ENCODE measurements at places on chromosomes 2 and 18.

- no peak for DNase-seq
Observed at GRCh38 chr2:887639-888038, 63.0 kb upstream of the SNTG2 start.

DNA sequence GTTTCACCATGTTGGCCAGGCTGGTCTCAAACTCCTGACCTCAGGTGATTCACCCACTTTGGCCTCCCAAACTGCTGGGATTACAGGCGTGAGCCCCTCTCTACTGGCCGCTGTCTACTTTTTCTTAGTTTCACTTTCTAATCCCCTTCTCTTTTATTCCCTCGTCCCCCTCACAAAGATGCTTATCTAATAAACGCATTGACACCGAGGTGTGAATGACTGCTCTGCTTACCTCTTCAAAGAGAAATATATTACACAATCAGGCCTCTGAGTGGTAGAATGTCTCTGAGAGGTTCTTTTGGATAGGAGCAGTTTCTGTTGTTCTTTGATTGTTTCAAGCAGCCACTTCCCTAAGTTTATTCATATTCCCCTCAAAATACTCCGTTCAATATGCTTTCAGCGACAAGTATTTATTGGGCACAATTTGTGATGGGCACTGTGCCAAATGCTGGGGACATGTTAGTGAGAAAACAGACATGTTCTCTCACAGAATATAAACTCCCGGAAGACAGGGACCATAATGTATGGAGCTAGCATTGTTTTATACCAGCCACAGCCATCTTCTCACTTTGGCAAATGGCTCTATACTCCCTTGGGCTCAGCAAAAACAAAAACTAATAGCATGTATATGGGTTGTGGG lies 34.7 kb upstream of the RAPH1 start:
- no peak for DNase-seq

GRCh38 chr18:76493213-76494161 lies 1.6 kb downstream of the ZNF516 start:
- no peak for DNase-seq

GRCh38 chr2:133941666-133942065 lies 312.2 kb upstream of the MGAT5 start:
- DNase-seq = no peak

GRCh38 chr2:111661286-111661940 lies 222.6 kb downstream of the ANAPC1 start:
- no peak for DNase-seq

GRCh38 chr2:88568179-88568578 lies 59.1 kb downstream of the EIF2AK3 start:
- no peak for DNase-seq

DNA sequence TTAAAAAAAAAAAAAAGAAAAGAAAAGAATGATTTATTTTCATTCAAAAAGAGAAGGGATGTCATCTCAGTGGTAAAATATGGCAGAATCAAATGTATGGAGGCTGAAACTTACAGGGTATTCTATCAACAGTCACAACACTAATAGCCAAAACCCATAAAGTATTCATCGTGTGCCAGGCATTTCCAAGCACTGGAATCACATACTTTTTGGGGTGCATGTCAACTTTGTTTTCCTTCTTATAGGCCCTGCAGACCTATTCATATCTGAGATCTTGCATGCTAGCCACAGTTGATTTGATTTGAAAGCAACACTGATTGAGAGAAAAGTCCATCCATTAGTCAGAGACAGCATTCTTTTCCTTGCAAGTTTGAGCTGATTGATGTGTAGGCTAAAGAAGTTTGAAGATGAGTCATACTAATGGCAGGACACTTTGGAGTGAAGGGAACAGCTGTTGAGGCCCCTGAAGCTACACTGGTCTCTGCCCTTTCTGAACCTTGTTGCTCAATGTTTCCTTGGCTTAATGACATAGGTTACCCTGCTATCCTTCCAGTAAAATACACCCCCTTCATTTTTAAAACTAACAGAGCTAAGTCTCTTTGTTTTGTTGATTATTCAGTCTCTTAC lies 22.0 kb downstream of the KATNAL2 start:
- no peak for DNase-seq

DNA sequence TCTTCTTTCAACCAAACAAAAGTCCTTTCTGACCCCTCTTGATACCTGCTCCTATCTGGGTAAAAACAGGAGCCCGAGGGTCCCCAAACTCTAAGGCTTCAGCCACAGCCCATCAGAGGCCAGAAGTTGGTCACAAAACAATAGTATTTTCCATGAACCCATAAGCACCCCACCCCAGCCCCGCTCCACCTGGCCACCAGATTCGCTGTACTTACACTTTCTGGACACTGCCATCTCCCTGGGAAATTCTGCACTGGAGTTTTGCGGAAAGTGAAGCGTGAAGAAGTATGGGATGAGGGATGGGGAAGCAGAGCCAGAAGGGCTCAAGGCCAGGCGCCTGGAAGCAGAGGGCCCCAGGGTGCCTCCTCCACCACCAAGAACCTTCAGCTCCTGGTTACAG lies 5.2 kb upstream of the RUFY4 start:
- no peak for DNase-seq

DNA sequence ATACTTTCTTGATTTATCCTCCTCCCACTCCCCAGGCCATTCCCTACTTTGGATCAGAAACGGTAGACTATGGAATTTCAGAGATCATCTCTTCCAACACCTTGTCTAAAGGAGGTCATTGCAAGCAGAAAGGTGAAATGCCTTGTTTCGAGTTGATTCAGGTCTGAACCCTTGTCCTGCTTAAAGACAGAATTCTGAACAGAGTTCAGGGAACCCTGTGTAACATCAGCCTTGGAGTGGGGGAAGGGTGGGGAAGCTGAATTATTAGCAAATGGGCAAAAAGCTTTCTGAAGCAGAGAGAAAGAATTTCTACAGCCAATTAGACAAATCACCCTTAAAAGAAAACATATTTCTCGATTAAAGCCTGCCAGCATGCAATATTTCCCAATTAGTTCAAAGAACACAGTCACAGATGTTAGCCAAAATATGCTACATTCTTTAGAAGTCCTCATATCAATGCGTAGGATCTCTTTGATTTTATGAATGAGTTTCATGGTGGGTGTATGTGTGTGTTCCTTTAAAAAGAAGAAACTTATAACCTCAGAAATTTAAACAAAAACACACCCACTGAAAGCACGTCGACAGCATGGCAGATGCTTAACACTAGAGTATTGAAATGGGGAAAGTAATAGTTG lies 353.1 kb downstream of the RND3 start:
- DNase-seq = no peak

GRCh38 chr18:39225373-39225772 lies 1659.8 kb upstream of the CELF4 start:
- no peak for DNase-seq

Measured in NCI-H187 (cell line).